Keratinocyte (primary cell): ENCODE measurements at places on chromosomes 1 and 21. TPM values are rescaled to one million over a fixed set of nuclear protein-coding genes. Genes with fewer than 3 reads are reported as not detected.

GRCh38 chr1:70718086-70718630 is 307.1 kb downstream of the CTH start:
- no peak overlapping the region for H3K27ac ChIP-seq
- H3K36me3 ChIP-seq, result no peaks in the 10 kb centered on the region
- H3K27me3 ChIP-seq, result no peaks in the 10 kb centered on the region
- no peaks in the 10 kb centered on the region for H3K4me1 ChIP-seq
- H3K4me3 ChIP-seq, result no peak overlapping the region

- no peaks in the 10 kb centered on the region for H3K27me3 ChIP-seq
- H3K4me1 ChIP-seq, result no peaks in the 10 kb centered on the region
- H3K4me3 ChIP-seq, result no peak overlapping the region
- no peaks in the 10 kb centered on the region for H3K36me3 ChIP-seq
- no peak overlapping the region for H3K27ac ChIP-seq
Measured at GRCh38 chr1:55412060-55412459, 196.9 kb upstream of the USP24 start.

GRCh38 chr1:15422871-15423270 is 13.2 kb downstream of the EFHD2 start:
- peaks cover 13% of the 10 kb centered on the region for H3K36me3 ChIP-seq
- H3K27me3 ChIP-seq, result no peaks in the 10 kb centered on the region

GRCh38 chr21:33232291-33233034 is 2.7 kb downstream of the IFNAR2 start:
- H3K27ac ChIP-seq, result no peak overlapping the region
- H3K27me3 ChIP-seq, result no peaks in the 10 kb centered on the region
- H3K36me3 ChIP-seq, result no peaks in the 10 kb centered on the region
- peaks cover 10% of the 10 kb centered on the region for H3K4me1 ChIP-seq
- no peak for DNase-seq

DNA sequence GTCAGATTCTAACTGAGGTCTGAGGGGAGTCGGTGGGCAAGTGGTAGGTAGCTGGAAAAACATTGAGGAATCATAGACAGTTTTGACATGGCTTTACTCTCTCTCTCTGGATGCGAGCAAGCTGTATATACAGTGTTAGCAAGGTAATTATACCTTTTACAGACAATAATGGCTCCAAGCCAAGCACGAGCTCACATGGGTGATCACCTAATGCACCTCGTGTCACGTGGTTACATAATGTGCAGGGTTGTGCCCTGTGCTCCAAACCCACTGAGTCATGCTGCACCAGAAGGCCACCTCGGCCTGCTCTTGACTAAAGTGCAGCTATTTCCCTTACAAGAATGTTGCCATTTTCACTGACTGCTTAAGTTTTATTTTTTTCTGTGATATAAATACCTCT is 7.6 kb upstream of the CLCA2 start:
- no peak overlapping the region for H3K4me3 ChIP-seq
- peaks cover 18% of the 10 kb centered on the region for H3K4me1 ChIP-seq
- H3K27ac ChIP-seq, result no peak overlapping the region
- no peak for DNase-seq
- no peaks in the 10 kb centered on the region for H3K36me3 ChIP-seq
- H3K27me3 ChIP-seq, result no peaks in the 10 kb centered on the region

The SLC1A7 gene
- not detected in 3 replicates for polyA plus RNA-seq

The ERG gene
- polyA plus RNA-seq, result 0.08 to 0.19 TPM (median 0.09 TPM) in 3 replicates

The RIIAD1 gene
- polyA plus RNA-seq, result not detected in 3 replicates
